ENCODE measurements at places on chromosomes 6 and 20.
A peak's percentile ranks its signal among the peaks of the same experiment; 100 is the strongest.

DNA sequence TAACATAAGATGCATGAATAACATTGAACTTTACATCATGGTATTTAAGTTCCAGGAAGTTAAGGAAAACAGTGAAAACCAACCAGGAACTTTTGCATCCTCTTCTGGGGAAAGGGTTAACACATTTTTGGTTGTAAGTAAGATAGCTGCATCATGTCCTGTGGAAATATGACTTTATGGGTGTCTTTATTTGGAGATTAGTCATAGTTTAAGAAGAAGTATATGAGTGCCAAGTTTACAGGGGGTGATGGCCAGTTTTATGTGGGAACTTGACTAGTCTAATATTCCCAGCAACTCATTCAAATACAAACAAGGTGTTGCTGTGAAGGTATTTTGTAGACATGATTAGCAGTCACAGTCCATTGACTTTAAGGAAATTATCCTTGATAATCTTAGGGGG is 78.0 kb downstream of the PDE10A start:
- DNase-seq, result no peak

DNA sequence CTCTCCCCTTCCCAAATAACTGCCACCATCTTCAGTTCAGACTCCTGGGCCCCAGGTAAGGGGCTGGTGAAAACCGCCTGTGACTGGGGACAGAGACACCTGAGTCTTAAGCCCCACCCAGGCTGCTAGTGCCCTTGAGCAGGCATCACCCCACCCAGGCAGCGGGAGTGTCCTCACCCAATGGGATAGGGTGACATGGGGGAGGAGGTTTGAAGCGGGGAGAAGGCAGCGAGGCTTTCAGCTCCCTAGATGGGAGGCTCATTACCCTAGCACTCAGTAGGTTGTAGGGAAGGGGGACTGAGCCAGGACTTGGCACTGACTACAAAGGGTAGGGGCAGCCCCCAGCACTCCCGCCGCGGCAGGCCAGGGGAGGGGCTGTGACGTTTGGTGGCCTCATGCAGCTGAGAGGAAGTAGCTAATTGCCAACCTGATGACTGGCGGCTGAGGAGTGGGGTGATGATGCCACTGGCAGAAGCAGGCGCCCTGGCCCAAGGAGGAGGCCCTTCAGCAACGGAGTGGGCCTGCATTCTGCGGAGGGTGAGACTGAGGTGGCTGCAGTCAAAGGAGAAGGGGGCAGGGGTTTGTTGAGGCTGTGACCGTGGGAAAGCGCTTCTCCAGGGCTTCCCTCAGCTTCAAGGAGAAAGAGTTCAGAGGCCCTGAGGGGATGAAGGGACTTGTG is 126.9 kb downstream of the MRPL14 start:
- DNase-seq, result no peak

DNA sequence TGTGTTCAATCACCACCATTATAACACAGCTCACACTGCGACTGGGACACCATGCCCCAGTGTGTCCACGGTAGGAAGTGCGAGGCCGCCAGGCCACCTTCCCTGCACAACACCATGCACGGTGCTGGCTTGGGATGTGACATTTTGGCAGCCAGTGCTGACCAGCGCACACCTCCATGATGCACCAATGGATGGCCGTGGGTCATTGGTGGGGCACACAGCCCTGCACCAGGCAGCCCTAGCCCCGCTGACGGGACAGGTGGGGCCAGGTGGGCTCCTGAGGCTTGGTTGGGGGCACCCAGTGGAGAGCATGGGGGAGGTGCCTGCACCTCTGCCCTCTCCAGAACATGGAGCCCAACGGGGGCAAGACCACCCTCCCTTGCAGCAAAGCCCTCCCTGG is 18.2 kb upstream of the FRMD1 start:
- no peak for DNase-seq

DNA sequence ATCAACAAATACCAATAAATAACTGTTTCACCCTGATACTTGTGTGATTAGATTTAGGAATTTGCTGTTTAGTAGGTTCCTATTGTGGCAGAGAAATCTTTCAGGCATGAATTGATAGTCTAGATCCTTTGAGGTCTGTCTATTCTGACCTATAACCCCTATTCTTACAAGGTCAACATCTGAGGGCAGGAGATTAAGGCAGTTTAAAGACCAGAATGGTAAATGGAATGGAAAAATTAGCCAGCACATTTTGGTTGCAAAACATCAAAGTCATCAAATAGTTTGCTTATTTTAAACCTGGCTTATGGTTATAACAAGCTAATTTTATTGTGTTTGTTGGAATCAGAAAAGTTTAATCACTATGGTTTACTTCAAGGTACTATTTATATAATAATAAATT is 78.4 kb downstream of the LIN28B start:
- no peak for DNase-seq

GRCh38 chr6:74642101-74642500 is 563.8 kb downstream of the COL12A1 start:
- DNase-seq, result no peak

DNA sequence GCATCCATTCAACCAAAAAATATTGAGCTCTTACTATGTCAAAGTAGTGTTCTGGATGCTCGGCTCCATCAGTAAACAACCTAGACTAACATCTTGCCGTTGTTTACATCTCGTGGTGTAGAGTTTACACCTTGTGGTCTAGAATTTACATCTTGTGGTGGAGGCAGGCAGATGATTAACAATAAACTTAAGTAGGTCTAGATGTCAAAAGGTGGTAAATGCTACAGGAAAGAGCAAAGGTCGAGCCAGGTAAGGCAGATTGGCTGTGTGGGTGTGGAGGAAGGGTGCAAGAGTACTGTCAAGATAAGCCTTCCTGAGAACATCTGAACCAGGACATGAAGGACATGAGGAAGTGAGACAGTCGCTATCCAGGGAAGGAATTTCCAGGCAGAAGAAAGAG is 88.4 kb upstream of the ESR1 start:
- no peak for DNase-seq

GRCh38 chr6:15465212-15465611 is 197.6 kb downstream of the DTNBP1 start:
- DNase-seq, result no peak

- DNase-seq, result peak; percentile 49
Observed at GRCh38 chr20:62776692-62777527, 19.4 kb upstream of the MRGBP start.

- DNase-seq, result no peak
Observed at GRCh38 chr6:162970246-162970645, 242.5 kb downstream of the PACRG start.

- DNase-seq, result no peak
Observed at GRCh38 chr20:50330504-50331313, 140.1 kb downstream of the CEBPB start.

DNA sequence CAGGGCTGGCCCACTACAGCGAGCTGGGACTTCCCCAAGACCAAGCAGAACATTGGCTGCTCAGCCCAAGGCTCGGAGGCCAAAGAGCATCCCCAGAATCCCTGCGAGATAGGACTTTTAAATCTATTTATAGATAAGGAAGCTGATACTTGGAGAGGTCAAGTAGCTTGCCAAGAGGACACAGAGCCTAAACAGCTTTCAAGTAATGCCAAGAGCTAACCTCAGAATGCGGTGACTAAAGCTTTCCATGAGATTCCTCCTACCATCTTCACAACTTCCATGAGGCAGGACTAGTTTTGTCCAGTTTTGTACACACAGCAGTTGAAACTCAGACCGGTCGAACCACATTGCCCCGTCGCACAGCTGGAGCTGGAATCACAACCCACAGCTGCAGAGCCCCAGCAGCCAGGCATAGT is 168.1 kb upstream of the TOP1 start:
- no peak for DNase-seq

GRCh38 chr6:73182021-73182607 is 43.2 kb downstream of the KHDC1L start:
- no peak for DNase-seq

DNA sequence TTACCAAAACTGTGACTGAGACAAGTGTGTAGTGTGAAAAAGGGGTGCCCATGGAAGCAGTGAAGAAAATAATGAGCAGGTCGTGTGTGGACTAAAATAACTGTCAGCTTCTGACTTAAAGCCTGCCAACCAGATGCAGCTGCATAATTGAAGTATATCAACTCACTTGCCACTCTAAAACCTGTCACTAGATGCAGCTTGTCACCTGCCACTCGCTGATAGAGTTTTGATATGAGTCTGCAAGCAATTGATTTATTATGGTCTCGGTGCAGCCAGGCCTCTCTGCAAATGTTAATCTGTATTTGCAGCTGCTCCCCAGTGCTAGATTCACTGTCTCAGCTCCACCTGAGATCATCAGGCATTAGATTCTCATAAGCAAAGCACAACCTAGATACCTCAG is 1090.0 kb upstream of the EYS start:
- no peak for DNase-seq

DNA sequence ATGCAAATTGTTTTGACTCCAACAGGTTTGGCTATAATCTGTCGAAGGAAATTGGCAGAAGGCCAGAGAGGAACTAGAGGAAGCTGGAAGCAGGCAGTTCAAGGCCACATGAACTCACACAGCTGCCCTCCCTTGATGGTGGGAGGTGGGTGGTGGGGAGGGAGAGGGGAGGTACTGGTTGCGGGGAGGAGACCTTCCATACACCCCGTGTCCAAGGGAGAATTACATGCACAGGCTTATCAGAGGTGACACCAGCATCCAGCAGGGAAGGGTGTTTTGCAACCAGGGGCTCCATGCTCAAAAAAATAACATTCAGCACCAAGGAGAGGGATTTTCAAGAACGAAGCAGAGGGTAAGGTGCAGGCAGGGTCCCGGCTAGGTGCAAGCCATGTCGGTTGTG is 9.1 kb downstream of the PRND start:
- no peak for DNase-seq

DNA sequence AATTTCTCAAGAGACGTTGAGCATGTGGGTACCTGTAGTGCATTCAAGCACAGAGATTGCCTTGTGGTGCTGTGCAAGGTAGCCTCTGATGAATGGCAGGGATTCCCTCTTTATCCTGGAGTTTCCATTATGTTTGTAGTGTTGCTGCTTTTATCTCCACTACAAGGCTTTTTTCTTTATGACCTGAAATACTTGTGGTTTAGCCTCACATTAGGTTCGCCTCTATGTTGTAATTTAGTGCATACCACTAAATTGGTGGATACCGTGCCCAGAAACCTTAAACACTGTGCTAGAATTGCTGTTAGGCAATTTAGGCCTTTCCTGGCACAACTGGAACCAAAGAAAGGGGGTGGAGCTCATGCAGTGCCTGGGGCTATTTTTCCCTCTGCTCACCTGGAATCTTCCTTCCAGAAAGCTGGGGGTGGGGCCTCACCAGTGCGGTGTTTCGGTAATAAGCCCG is 76.8 kb downstream of the NCOA7 start:
- no peak for DNase-seq
